H9 (cell line): ENCODE measurements at places on chromosomes 5 and 9. TPM values are rescaled to one million over a fixed set of nuclear protein-coding genes. Genes with fewer than 3 reads are reported as not detected.

DNA sequence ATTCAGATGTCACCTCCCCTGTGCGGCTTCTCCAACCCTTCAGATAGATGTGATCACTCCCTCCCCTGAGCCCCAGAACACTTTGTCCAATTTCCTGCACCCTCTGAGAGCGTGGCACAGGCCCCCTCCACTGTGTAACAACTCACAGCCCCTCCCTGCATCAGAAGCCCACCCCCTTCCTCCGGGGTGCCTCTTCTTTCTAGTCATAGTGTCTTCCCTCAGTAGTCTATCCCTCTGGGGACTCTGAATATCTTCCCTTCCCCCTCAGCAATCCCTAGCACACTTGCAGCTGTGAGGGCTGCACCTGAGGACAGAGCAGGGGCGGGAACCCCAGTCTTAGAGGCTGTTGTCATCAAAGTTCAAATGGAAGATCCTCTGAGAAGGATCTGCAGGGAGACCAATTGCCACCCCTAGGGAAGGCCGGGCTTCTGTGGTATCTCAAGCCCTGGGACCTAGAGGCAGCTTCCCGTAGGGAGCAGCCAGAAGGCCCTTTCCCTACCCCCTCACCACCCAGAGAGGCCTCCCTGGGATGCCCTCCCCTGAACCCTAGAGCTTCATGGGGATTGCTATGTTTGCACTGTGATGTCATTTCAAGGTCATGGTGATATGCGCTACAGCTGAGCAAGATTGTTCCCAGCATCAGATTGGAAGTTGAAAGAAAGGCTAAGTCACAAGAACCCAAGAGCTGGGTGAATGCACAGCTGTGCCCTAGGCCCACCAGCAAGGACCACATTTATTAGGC, 70.7 kb downstream of the THBS4 start:
- no peak for DNase-seq

DNA sequence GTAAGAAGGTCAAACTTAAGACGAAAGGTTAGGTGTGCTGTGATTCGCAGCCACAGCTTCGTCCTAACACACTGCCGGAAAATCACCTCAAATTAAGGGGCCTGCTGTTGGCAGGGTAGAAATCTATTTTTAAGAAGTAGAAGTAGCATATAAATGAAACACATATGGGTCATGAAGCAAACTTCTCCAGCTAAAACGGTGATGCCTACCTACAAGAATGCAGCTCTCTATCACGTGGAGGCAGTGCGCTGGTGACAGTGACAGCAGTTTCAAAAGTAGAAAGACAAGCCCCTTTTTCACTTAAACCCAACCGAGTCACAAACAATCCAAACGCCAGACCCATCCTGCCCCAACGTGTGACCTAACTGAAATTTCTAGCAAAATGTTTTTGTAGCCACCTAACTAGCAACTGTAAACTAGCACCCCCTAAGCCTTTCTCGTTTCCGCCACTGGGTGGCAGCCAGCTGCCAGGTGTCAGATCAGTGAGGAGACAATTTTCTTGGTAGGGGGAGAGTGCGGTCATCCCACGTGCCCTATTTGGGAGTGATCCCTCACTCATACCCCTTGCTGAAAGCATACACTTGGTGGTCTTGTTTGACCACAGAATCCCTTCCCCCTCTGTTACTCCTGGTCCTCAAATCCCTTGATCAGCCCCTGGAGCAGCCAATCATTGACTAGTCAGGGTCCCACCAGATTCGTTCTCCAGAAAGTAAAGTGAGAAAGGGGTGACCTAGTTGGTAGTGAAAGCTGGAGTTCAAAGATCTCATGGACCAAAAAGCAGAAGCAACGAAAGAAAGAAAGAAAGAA, 71.8 kb upstream of the MAMDC2 start:
- DNase-seq: peak; percentile 82

GRCh38 chr9:75892216-75892911, 1.9 kb downstream of the PCSK5 start:
- peak; percentile 61 for DNase-seq

GRCh38 chr5:1215320-1216096, 9.7 kb upstream of the SLC6A18 start:
- no peak for DNase-seq

GRCh38 chr9:125747053-125747764, at the start of gene PBX3:
TSS of gene PBX3 (plus strand) at chr9:125747373.
- DNase-seq: no peak

- DNase-seq: no peak
These were observed 30.9 kb downstream of the GDNF start for GRCh38 chr5:37808945-37809344.

DNA sequence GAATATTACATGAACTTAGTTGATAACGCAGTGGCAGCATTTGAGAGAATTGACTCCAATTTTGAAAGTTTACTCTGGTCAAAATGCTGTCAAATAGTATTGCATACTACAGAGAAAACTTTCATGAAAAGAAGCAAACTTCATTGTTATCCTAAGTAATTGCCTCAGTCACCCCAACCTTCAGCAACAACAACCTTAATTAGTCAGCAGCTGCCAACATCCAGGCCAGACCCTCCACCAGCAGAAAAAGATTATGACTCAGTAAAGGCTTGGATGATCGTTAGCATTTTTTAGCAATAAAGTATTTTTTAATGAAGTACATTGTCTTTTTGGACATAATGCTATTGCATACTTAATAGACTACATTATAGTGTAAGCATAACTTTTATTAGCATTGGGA, 40.8 kb upstream of the SPDL1 start:
- no peak for DNase-seq

DNA sequence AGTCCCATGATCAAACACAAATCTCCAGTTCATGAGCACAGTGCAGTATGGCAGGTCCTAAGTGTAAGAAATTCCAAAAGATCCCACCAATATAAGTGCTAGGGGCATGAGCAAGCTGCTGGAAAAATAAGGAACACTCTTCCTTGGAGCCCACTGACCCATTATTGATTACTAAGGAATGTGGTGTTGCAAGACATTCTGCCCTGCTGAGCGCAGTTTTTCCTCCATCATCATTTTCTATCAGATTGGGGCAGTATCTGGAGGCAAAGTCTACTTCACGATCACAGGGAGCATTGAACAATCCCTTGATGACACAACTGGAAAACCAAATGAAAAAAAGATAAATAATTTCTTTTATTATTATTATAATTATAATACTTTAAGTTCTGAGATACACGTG, 129.2 kb downstream of the UGCG start:
- no peak for DNase-seq

GRCh38 chr9:138021251-138022056, 143.9 kb downstream of the CACNA1B start:
- DNase-seq: no peak

- no peak for DNase-seq
These were observed 184.0 kb downstream of the MAN2A1 start for GRCh38 chr5:109873687-109874086.

DNA sequence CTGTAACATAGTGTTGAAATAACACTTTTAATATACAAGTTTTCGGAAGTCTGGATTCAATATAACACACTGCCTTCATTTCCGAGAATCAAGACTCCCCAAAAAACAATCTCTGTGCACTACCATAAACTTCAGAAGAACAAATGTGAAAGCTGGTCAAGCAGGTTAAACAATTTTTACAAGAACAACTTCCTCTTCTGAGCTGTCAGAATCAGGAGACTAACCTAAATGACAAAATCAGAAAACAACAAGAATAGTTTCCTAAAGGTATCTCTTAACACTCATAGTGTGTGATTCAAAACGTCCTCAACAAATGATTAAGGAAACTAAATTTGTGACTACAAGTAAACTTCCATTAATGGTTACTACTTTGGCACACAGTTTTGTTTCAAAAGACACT, 11.6 kb downstream of the C9orf72 start:
- DNase-seq: no peak

GRCh38 chr9:113653746-113654604, 190.4 kb downstream of the RGS3 start:
- DNase-seq: no peak

DNA sequence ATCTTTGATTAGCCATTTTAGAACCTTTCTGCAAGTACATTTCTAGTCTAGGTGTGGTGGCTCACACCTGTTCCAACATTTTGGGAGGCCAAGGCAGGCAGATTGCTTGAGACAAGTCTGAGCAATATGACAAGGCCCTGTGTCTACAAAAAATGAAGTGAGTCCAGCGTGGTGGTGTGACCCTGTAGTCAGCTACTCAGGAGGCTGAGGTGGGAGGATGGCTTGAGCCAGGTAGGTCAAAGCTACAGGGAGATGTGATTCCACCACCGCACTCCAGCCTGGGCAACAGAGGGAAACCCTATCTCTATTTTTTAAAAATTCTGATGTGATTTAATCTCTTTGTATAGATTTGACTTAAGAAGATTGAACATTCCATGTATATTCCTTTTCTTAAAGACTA, 95.7 kb upstream of the FAM120A start:
- peak; percentile 52 for DNase-seq

GRCh38 chr9:93810028-93810971, 144.9 kb downstream of the BARX1 start:
- DNase-seq: peak; percentile 64

GRCh38 chr5:181039931-181040630, at the start of gene BTNL9:
TSS of gene BTNL9 (plus strand) at chr5:181040266. CDS start at chr5:181045490, 5,224 bp downstream.
- no peak for DNase-seq

DNA sequence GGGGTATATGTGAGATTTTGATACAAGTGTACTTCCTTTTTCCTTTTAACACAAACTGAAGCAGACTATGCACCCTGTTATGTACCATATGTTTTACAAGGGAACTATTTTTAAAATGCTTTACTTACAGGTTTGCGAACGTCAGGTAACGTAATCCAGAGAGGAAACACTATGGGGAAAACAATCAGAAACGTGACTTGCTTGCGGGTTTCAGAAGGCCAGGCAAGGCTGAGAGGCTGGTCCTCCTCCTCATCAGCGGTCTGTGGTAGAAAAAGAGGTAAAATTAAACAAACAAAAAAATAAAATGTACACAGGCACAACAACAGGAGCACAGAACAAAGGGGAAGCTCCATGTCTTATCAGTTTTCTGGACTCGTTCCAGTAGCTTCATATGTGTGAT, 141.2 kb downstream of the ACER2 start:
- no peak for DNase-seq

- DNase-seq: no peak
These were observed 13.6 kb upstream of the ERMP1 start for GRCh38 chr9:5846501-5846921.

DNA sequence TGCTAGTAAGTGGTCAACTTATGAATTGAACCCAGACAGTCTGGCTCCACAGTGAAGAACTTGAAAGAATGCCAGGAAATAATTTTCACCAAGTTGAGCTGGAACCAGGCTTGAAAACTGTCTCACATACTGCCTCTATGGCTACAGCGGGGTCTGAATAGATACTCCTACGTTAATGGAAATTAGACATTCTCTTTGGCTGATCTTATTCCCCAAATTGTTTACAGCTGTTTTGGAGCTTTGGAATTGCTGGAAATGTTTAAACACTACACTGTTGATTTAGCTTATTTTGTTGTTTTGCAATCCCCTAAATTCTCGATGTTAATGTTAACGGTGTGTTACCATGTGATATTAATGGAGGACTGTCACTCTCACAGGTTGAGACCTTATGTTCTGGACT, 146.4 kb downstream of the FBXL7 start:
- no peak for DNase-seq

DNA sequence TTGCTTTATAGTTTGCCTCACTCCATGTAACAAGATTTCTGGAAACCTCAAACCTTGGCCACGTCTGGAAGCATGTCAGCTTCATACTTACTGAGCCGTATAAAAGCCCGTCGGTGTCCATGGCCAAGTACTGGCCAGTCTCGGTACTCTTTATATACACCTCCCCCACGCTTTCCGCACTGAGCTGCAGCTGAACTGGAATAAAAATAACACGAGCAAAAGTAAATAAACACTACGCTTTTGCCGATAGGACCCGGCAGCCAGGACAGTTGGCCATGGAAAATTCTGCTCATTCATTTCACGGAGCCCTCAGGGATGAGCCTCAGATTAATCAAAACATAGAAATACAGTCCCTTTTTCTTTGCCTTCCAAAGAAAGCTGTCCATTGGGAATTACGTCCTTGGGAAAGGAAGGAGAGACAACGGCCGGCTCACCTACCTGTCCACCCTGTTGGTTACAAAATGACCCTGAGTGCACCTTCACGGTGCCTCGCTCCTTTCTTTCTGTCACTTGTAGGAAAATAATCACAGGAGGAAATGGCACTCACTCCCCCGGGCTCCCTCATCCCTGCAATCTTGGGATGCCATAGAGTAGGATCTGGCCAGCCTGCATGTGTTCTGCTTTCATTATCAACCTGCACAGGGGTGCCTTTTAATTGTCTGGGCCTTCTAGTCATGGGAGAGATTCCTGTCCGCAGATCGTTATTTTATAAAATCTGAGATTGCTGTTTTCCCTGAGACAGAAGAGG, 85.1 kb downstream of the FGF1 start:
- no peak for DNase-seq

DNA sequence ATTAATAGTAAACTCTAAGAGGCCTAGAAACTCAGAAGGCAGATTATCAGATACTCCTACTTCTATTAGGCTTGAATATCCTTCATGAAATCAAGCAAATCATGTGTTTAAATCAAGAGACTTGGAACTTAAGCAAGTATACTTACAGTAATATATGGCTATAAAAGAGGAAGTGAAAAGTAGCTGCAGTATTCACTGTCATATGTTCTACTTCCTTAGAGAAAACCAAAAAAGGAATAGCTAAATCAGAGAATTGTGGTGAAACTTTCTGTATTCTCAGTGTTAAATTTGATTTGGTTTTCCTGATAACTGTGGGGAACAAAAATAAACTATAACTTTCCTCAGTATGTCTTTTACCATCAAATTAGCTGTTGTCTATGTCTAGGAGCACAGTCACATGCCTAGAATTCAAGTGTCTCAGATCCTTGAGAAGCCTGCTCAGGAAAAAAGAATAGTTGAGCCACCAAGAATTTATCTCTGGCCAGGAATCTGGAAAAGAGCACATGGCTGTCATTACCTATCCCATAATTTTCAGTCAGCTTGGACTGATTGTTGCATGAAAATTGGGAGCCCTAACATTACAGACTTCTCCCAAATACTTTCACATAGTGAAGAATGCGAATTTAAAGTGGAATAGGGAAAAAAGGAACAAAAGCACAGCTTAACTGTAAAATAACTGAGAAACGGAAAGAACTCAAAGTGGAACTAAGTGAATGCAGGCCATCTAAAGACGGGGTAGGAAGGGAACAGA, 1.7 kb downstream of the FKBP15 start:
- no peak for DNase-seq

SEMA6A gene
- total RNA-seq: 335 and 354 TPM in 2 replicates

ITK gene
- 0.22 TPM in 2 replicates for total RNA-seq

TMEM252 gene
- total RNA-seq: not detected in 2 replicates

WDR38 gene
- not detected in 2 replicates for total RNA-seq

CRB2 gene
- 2.9 and 3.6 TPM in 2 replicates for total RNA-seq
